Kidney tubule cell (primary cell): ENCODE measurements at places on chromosomes 13 and 19.
A peak's percentile ranks its signal among the peaks of the same experiment; 100 is the strongest.

- DNase-seq = no peak
These were observed 97.3 kb downstream of the GGACT start for GRCh38 chr13:100491164-100491842.

DNA sequence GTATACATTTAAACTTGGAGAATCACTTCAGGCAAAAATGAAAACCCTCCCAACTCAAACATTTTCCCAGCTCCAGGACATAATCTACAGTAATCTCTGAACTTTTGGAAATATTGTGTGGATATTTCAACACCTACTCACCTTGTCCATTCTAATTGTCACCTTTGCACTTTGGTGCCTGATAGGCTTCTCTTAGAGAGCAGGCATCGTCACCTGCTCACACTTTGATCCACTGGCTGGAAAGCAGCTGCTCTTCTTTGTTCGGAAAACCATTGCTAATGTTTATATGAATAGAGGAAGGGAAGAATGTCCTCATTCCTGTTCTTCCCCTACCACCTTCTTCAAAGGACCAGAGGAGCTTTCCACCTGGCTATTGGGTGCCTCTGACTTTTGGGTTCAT is 411.2 kb downstream of the FGF9 start:
- DNase-seq = no peak

GRCh38 chr13:109803825-109804224 is 17.4 kb upstream of the IRS2 start:
- DNase-seq = peak; percentile 30

DNA sequence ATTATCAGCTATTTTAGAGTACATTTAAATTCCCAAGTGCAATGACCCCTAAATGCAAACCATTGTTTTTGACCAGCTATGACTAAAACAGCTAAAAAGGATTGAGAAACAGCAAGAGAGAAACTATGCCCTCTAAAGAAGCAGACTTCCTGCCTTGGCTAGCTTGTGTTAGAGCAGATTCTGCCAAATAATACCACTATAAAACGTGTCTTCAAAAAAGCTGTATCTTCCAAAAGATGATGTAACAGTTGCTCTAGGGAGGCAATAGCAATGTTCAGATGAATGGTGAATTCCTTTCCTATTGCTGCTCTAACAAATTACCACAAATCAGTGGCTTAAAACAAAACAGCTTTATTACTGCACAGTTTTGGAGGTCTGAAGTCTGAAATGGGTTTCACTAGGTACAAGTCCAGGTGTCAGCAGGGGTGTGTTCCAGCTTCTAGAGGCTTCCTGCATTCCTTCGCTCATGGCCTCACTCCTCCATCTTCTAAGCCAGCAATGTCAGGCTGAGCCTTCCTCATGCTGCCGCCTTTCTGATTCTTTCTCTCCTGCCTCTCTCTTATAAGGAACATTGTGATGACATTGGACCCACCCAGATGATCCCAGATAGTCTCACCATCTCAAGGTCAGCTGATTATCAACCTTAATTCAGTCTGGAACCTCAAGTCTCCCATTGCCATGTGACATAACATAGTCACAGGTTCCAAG is 84.5 kb downstream of the LRRC63 start:
- peak; percentile 75 for DNase-seq

DNA sequence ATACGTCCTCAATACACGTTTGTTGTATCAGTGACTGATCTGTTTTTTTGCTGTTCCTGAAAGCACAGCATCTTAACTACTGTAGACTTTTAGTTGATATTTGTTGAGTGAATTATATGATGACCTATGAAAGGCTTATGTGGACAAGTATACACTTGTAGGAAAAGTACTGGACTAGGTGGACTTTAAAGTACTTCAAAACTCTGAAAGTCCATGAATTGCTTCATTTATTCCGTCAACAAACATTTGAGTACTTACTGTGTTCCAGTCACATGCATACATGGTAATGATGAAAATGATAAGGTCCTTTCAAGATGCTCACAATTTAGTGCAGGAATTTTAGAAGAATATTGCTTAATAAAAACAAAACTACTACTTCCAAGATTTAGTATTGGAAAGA is 3.1 kb downstream of the WDFY2 start:
- DNase-seq = no peak

DNA sequence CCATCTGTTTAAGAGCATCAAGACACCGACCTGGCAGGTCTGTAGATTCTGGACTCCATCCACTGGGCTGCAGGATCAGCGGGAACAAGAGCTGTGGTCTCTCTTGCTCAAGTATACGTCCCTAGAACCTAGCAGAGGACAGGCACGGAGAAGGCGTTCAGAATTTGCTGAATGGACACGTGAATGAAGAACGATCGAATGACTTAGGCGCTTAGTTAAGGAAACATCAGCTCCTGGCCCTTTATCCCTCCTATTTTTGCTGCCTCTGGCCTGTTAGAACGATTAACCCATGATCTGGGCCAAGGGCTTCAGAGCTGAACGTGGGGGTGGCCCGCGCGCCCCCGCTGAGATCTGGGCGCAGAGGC is 953 bp downstream of the DZIP1 start:
- peak; percentile 42 for DNase-seq

DNA sequence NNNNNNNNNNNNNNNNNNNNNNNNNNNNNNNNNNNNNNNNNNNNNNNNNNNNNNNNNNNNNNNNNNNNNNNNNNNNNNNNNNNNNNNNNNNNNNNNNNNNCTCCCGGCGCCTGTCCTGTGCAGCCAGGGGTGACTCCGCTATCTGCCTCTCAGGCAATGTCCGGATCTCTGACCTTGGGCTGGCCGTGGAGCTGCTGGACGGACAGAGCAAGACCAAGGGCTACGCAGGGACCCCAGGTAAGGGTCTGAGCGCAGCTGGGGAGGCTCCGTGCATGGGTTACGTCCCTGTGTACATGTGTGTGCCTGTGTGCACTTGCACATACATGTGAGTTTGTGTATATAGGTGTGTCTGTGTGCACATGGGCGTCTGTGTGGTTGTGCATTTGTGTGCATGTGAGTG is 36.1 kb upstream of the TMEM255B start:
- no peak for DNase-seq

- no peak for DNase-seq
These were observed 187.8 kb downstream of the DIAPH3 start for GRCh38 chr13:59975807-59976435.

GRCh38 chr13:99053636-99054233 is 75.9 kb upstream of the DOCK9 start:
- no peak for DNase-seq

GRCh38 chr13:29543230-29544215 is 52.0 kb downstream of the SLC7A1 start:
- DNase-seq = peak; percentile 71

DNA sequence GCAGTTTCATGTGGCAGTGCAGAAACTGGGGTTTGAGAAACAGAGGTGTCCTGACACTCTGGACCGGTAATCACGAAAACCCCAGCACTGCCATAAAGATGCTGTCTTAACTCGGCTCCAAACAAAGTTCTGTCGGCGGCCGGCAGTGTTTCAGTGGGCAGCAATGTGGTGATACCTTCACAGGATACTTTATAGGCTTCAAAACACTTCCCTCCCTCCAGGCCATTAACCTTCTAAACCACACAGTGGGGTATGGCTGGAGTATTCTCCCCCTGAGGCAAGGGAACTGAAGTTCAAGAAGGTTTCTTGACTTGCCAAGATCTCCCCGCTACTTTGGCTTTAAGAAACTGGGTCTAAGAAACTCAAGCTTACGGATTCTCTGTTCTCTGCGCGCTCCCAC is 1.1 kb downstream of the RUBCNL start:
- DNase-seq = no peak

DNA sequence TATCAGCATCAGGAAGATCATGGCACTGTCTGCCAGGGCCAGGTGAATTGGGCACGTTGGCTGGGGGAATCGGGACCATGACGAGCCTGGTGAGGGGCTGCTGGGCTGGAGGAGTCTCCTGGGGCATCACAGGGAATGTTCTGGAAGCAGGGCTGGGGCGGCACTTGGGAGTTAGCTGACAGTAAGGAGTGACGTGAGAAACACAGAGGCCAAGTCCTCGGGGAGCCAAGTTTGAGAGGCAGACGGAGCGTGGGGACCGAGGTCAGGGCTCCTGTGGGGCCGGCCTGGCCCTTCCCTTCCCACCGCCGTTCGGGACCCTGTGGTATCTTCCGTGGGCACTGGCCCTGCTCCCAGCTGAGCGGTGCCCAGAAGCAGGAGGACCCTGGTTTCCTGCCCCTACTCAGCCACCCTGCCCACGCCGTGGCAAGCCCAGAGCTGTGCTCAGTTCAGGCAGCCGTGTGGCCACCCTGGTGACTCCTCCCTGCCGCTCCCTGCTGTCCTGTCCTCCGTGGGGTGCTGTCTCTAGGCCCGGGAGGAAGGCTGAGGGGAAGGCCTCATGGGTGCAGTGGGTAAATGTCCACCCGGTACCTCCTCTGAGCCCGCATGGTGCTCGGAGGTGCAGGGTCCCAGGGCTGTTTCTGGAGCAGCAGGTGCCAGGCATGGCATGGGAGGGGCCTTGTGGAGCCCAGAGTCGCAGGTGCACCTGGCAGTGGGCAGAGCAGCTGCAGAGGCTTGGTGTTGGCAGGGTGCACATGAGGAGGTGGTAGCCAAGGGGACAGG is 25.2 kb downstream of the CRTC1 start:
- no peak for DNase-seq

DNA sequence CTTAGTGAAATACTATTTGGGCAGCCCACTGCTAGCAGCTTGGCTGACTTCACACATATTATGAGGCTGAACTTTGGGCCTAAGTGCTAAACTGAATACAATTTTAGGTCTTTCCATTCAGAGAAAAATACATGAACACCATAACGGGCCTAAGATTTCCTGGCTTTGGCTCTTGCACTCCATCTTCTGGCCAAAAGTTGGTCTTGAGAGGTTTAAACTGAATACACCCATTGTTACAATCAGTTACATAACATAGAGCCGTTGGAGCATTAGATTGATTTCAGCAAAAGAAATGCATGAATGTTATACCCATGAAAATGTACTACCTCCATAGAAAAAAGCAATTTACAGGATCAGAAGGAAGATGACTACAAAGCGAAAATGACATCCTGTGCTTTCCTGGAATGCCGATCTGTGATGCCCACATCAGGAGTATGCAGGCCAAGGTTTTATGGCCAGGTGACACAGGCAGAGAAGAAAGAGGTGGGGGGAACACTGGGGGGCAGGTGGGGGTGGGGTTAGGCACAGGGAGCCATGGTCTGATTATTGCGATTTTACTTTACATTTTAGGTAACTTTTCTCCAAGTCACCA is 11.1 kb upstream of the SHISA2 start:
- peak; percentile 66 for DNase-seq

DNA sequence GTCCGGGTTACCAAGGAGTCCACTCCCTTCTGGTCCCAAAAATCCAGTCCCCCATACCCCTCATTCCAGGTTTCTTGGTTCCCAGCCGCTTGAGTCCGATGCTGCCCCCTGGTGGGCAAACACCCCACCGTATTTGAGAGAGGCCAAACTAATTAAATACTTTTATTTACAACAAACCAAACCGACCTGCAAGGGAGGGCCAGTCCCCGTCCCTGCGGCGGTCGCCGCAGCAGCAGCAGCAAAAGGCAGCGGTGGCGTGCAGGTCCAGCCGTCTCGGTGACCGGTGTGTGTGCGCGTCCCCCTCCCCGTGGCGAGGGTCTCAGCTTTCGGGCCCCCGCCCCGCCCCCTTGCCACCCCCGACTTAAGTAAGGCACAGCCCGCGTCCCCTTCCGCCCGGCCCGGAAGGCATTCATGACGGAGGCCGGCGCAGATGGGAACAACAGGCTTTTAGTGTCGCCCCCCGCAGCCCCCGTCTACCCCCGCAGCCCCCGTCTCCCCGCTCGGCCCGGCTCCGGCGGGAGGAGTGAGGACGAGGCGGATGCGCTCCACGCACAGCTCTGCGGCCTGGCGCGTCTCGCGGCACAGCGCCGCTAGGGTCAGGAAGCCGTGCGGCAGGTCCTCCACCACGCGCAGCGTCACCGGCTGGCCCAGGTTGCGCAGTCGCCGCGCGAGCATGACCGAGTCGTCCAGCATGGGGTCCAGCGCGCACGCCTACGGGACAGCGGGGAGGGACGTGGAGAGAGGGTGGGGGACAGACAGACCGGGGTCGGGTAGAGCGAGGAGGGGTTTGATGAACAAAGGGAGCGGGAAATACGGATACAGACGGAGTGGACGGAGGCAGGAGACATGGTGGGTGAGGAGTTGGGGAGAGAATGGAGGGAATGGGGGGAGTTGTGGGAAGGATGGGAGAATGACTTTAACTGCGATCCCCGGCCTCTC is 11.5 kb upstream of the CNFN start:
- peak; percentile 72 for DNase-seq

- no peak for DNase-seq
These were observed 434.0 kb downstream of the FOXO1 start for GRCh38 chr13:40232311-40233040.

DNA sequence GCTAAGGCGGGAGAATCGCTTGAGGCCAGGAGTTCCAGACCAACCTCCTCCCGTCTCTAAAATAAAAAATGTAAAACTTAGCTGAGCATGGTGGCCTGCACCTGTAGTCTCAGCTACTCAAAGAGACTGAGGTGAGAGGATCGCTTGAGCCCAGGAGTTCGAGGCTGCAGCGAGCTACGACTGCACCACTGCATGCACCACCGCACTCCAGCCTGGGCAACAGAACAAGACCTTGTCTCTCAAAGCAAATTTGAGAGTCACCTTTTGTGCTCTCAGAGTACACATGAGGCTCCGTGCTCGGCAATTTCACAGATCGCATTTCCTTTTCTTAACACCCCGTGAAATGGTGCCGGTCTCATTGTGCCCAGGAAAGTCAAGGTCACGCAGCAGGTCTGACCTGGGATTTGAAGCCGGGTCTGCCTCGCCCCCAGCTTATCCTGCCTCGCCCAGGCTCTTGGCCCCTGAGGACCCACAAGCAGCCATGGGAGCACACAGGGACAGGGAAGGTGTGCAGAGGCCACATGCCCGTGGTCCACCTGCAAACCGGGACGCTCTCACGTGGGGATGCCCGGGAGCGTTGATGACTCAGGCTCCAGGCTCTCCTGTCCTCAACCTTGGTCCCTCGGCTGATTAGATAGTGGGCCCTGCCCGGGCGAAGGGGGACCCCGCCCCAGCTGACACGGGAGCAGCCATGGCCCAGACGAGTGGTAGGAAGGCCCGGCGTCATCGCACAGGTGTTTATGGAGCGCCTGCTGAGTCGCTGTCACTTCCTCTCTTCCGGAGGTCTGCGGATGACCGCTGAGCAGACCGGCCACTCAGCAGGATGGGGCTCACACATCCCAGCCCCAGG is 1.1 kb upstream of the SMIM24 start:
- peak; percentile 34 for DNase-seq

DNA sequence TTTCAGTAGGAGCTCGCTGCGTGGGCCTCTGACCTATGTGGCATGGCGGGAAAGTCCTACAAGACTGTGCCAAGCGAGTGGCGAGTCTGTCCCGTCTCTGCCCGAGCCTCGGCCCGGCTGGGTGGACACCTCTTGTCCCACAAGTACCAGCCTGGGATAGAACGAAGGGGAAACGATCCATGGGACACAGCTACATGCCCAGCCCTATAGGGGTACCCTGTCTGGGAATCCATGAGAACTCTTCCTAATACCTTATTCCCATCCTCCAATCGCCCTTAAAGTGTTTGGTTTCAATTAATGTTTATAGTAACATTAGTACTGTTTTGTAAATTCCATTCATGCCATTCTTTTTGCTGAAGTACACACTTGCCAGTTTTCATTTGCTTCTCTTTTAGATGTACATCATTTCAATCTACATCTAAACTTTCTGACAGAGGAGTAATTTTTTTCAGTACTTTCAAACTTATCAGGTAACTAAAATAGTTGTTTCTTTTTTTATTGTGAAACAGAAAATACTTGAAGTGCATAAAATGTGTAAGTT is 667 bp upstream of the ZNF790 start:
- no peak for DNase-seq
